ENCODE measurements at places on chromosomes 1 and 21.
A peak's percentile ranks its signal among the peaks of the same experiment; 100 is the strongest.

GRCh38 chr1:53294567-53294966 lies 33.3 kb downstream of the LRP8 start:
- peak; percentile 41 for ATAC-seq

- no peak for ATAC-seq
These were observed 468.8 kb downstream of the USP25 start for GRCh38 chr21:16198546-16198945.

GRCh38 chr1:151050051-151050688 lies 2.6 kb downstream of the C1orf56 start:
- ATAC-seq, result no peak

DNA sequence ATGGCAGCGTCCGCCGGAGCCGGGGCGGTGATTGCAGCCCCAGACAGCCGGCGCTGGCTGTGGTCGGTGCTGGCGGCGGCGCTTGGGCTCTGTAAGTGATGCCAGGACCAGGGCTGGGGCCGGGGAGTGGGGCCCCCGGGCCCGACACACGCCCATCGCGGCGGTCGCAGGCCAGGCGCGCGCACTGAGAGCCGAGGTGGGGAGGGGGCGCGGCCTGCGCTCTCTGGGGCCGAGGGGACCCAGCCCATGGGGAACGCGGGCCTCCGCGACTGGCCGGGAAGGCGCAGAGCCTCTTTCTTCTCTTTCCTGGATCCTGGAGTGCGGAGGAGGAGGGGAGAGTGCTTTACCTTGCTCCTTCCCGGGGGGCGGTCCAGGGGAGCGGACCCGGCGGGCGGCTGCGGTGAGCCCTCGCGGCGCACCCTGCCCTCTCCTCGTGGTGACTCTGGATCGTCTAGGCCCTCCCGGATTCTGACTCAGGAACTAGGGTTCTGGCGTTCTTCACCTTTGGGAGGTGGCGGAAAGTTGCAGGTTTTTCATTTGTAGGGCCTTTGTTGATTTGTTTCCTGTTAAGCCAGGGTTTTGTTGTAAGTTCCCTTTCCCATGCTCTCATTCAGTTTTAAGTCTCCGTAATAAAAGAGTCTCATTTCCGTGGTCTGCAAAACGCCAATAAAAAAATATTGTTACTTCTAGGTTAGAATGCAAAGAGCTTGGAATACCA lies 529 bp downstream of the MPZL1 start:
- ATAC-seq, result peak; percentile 72

GRCh38 chr1:181179987-181180365 lies 91.5 kb downstream of the IER5 start:
- peak; percentile 22 for ATAC-seq

DNA sequence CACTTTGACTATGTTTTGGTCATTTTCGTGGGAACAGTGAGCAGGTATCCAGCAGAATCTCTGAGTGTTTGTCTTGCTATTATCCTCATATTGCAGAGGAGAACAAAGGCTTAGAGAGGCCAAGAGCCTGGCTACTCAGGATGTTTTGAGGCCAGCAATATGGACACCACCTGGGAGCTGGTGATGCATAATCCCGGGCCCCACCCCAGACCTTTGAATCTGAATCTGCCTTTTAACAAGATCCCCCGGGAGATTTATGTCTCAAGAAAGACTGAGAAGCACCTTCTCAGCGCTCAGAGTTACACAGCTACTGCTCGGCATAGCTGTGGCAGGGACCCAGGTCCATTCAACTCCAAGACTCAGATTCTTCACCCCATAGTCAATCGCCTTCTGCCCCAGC lies 72.8 kb downstream of the PTPRU start:
- no peak for ATAC-seq

DNA sequence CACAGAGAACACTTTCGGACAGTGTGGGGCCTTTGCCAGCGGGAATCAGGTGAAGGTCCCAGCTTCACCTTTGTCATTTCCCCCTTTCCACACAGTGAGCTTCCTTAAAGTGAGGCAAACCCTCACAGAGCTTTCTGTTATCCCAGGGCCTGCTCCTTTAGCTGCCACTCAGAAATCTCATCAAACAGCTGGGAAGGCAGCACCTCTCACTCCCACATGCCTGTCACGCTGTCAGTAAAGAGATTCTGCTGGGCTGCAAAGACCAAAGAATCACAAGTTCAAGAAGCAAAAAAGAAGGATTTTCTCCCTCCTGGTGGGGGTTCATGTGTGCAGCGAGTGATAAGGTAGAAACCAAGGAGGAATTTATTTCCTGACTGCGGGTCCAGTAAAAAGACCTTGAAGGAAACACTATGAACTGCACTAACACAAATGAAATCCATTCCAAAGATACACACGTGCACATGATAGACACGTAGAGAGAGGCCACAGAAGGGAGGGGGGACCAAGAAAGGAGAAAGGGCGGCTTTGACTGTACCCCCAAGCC lies 44.0 kb downstream of the HTR6 start:
- no peak for ATAC-seq

DNA sequence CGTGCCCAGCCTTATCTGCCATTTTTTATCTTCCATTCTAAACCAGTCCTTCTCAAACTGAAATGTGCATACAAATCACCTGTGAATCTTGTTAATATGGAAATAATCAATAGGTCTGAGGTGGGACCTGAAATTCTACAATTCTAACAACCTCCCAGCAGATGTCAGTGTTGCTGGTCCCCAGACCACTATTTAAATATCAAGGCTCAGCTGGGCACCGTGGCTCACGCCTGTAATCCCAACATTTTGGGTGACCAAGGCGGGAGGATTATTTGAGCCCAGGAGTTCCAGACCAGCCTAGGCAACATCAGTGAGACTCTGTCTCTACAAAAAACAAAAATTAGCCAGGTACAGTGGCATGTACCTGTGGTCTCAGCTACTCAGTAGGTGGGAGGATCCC lies 4.1 kb downstream of the UQCRHL start:
- no peak for ATAC-seq

- no peak for ATAC-seq
These were observed 39.9 kb downstream of the KIAA1614 start for GRCh38 chr1:180952657-180953013.

GRCh38 chr1:116981521-116982037 lies 20.0 kb upstream of the CD101 start:
- no peak for ATAC-seq

GRCh38 chr21:41360072-41360821 lies 1.6 kb upstream of the MX2 start:
- peak; percentile 57 for ATAC-seq

DNA sequence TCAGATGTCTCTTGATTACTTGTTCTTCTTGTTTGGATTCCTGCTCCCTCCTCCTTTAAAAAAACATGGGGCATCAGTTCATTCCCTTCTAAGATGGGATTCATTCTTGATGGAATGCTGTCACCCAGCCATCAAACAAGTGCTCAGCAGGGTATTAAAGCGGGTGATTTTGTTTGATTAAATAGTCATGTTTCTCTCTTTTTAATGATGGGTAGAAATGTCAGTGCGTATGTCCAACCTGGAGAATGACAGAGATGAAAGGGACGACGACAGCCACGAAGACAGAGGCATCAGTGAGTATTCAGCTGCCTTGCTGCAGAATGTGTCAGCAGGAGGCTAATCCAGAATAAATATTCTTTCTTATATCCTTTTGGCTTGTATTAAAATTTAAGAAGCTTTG lies 63.8 kb upstream of the RAVER2 start:
- ATAC-seq, result no peak

- ATAC-seq, result peak; percentile 69
These were observed 27.4 kb downstream of the HIVEP3 start for GRCh38 chr1:41891199-41891896.

DNA sequence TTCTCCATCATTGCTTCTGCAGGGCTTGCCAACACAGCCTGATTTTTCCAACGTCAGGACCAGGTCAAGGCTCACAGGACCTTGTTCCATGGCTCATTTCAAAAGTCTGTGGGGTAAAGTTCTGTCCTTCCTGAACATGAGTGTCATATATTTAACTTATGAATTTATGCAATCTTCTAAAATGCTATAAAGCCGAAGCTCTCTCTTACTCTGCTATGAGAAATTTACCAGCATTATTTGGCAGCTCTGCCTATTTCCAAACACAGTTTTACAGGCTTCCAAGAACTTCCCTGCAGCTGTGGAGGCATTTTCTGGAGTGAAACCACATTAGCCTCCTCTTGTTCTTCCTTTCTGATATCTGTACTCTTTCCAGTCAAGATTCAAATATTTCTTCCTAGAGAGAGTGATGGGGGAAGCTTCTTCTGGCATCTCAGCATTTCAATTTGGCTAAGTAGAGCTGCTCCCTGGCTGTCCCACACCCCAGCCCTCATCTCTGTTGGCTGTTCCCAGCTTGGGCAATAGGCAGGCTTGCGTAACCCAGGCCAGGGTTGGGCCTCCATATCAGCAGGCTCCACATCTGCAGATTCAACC lies 15.6 kb upstream of the HMGCS2 start:
- ATAC-seq, result no peak

- no peak for ATAC-seq
These were observed 88.8 kb downstream of the TGFBR3 start for GRCh38 chr1:91797164-91797563.

DNA sequence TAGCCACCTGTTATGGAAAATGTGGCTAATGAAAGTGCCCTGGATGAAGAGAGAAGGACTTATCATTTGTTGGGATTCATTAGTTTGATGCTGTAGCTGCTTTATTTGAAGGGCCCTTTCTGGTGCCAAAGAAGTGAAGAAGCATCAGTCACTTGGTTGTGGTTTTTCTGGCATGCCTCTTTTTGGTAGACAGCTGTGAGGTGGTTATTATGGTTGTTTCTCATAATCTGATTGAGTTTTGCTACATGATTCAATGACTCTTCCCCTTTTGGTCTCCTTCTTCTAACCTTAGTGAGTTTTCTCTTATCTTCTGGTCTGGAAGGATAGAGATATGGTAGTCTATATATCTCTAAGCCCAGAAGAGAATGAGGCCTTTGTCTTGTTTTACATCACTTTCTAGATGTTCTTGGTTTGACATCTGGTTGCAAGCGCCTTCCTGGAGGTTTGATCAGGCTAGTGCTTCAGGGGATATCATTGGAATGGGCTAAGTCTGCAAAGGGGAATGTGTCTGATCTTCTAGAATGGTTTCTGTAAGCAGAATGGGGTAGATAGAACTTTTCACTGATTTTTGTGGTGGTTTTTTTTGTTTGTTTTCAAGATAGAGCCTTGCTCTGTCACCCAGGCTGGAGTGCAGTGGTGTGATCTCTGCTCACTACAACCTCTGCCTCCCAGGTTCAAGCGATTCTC lies 26.0 kb downstream of the ARID1A start:
- ATAC-seq, result no peak

GRCh38 chr1:90114521-90115141 lies 119.7 kb downstream of the ZNF326 start:
- peak; percentile 82 for ATAC-seq

GRCh38 chr1:181482521-181483284 lies 614 bp upstream of the CACNA1E start:
- ATAC-seq, result peak; percentile 63

Data from SK-N-SH treated with all-trans-retinoic acid at 6 μM for 48 hours (cell line).